ENCODE measurements at places on chromosomes 11 and 22.

DNA sequence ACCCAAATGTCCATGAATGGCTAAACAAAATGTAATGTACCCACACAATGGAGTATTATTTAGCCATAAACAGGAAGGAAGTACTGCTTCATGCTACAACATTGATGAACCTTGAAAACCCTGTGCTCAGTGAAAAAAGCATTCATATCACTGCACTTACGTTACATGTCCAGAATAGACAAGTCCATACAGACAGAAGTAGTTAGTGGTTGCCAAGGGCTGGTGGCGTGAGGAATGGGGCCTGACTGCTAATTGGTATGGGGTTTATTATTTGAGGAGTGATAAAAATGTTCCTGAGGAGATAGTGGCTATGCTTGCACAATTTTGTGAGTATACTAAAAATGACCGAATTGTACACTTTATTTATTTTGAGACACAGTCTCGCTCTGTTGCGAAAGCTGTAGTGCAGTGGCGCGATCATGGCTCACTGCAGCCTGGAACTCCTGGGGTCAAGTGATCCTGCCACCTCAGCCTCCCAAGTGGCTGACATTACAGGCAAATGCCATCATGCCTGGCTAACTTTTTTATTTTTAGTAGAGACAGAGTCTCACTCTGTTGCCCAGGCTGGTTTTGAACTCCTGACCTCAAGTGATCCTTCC is 7.7 kb upstream of the SYVN1 start:
- no peak for DNase-seq

DNA sequence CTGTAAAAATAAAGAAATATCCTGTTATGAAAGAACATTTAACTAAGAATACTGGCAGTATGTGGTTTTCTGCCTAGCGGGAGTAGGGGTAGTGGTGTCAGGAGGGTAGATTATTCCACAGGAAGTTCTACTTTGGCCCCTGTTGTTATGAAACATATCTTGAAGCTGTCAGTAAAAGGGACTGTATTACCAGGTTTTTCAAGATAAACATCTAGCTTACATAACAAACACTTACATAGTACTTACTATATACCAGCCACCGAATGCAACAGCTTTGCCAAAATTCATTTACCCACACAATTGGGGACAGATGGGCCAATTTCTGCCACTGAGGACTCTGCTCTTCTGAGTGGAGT is 3.7 kb downstream of the TMEM123 start:
- peak; percentile 52 for DNase-seq

- no peak for DNase-seq
Observed at GRCh38 chr11:104570078-104570701, 328.1 kb downstream of the CASP12 start.

DNA sequence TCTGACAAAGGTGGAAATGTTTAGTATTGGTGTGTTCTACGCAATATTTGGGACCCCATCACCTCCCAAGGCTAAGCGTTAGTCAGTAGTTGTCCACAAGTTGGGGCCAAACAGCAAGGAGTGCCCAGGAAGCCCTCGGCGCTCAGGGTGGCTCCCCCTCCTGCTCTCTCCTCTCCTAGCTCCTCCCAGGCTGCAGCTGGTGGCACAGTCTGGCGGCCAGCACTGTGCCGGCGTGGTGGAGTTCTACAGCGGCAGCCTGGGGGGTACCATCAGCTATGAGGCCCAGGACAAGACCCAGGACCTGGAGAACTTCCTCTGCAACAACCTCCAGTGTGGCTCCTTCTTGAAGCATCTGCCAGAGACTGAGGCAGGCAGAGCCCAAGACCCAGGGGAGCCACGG is 16.8 kb downstream of the CD5 start:
- DNase-seq, result no peak

GRCh38 chr22:50151571-50152537 is 18.7 kb upstream of the PANX2 start:
- no peak for DNase-seq

DNA sequence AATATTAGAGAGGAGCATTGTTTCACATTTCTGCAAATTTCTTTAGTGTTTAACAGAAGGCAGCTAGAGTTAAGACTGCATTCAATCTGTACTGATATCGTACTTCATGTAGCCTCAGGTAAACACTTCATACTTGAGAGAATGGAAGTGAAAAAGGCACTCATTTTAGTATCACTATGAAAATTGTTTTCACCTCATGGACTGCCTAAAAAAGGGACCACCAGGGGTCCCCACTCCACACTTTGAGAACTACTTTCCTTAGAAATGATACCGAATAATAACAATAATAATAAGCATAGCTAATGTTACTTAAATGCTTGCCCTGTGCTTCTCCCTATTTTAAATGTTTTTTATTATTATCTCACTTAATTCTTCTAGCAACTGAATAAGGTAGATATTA is 95.1 kb downstream of the BLID start:
- DNase-seq, result no peak

GRCh38 chr11:111435046-111435698 is 56.1 kb upstream of the POU2AF1 start:
- no peak for DNase-seq

DNA sequence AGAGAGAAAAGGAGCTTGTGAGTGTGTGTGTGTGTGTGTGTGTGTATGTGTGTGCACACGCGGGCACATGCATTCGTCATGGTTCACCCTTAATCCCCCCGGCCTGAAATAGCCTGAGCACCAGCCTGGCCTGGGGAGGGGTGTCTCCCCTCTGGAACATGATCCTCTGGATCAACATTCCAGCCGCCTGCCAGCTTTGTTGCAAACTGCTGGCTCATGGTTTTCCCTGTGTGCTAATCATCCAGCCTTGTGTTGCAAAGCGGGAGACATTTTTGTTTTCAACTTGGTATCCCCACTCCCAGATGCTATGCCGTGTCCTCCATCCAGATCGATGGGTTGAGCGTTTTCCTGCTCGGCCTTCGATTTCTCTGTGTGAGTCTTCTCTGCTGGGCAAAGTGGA is 94.3 kb downstream of the FEZ1 start:
- DNase-seq, result no peak

GRCh38 chr11:72493426-72494108 is 59.2 kb upstream of the CLPB start:
- DNase-seq, result no peak

GRCh38 chr22:20267441-20268278 is 458 bp downstream of the RTN4R start:
- DNase-seq, result no peak

GRCh38 chr11:69558519-69558941 is 77.1 kb downstream of the LINC01488 start:
- no peak for DNase-seq

DNA sequence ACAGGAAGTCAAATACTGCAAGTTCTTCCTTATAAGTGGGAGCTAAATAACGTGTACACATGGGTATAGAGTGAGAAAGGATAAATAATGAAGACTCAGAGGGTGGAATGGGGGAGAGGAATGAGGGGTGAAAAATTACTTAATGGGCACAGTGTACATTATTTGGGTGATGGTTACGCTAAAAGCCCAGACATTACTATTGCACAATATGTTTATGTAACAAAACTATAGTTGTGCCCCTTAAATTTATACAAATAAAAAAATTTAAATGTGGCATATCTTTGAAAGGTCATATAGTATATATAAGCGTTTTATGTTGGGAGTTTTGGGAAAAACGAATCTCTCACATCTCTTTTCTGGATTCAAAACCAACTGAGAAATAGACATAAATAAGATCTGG is 96.1 kb downstream of the KIF18A start:
- DNase-seq, result no peak

GRCh38 chr11:30481330-30481729 is 104.8 kb downstream of the MPPED2 start:
- no peak for DNase-seq

DNA sequence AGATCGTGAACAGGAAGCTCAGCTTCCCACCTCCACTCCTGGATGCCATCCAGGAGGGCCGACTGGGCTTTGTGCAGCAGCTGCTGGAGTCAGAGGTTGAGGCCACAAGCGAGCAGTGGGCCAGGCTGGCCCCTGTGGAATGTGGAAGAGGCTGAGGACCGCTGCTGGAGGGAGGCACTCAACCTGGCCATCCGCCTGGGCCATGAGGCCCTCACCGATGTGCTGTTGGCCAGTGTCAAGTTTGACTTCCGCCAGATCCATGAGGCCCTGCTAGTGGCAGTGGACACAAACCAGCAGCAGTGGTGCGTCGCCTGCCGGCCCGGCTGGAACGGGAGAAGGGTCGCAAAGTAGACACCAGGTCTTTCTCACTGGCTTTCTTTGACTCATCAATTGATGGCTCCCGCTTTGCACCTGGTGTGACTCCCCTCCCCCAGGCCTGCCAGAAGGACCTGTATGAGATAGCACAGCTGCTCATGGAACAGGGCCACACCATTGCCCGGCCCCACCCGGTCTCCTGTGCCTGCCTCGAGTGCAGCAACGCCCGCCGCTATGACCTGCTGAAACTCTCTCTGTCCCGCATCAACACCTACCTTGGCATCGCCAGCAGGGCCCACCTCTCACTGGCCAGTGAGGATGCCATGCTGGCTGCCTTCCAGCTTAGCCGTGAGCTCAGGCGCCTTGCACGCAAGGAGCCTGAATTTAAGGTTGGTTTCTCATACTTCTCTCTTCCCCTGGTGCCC is 24.9 kb downstream of the ART5 start:
- DNase-seq, result no peak

DNA sequence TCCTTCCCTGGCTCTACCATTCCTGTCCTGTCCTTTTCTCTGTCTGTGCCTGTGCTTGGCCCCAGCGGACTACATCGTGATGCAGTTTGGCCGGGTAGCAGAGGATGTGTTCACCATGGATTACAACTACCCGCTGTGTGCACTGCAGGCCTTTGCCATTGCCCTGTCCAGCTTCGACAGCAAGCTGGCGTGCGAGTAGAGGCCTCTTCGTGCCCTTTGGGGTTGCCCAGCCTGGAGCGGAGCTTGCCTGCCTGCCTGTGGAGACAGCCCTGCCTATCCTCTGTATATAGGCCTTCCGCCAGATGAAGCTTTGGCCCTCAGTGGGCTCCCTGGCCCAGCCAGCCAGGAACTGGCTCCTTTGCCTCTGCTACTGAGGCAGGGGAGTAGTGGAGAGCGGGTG is 20.4 kb downstream of the TUB start:
- no peak for DNase-seq

GRCh38 chr11:128528294-128528693 is 59.1 kb downstream of the ETS1 start:
- DNase-seq, result no peak

- peak; percentile 41 for DNase-seq
Observed at GRCh38 chr11:60396799-60397198, 540 bp downstream of the MS4A14 start.

- no peak for DNase-seq
Observed at GRCh38 chr11:131658952-131659351, 288.5 kb downstream of the NTM start.

GRCh38 chr11:74033046-74033445 is 24.2 kb upstream of the UCP3 start:
- no peak for DNase-seq

DNA sequence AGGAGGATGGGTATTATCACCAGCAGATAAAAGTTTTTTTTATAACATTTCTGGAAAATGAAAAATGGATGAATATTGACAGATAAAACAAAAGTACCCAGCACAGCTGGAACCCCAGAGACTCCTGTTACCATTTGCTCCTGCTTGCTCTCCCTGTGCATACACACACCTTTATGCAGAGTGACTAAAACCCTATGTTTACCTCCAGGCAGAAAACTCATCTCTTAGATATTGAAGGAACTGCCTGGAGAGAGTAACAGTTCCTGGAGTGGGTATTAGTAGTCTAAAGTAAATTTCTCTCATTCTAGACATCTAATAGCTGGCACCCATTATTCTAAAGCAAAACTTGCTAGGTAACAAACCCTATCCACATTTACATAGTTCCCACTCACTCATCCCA is 38.0 kb downstream of the CYP2R1 start:
- no peak for DNase-seq

DNA sequence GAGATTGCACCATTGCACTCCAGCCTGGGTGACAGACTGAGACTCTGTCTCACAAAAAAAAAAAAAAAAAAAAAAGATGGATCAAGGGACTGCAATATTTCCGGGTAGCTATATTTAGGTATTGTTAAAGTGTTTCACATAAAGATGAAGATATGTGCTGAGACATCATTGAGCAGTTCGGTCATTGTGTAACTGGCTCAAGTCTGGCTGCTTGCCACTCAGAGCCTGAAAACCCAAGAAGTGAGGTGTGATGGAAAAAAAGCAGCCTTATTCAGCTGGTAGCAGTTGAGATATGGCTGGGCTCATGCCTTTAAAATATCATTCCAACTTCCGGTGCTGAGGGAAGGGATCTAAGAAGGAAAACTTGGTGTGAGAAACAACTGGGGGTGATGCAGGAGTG is 46.9 kb downstream of the LUZP2 start:
- DNase-seq, result no peak

DNA sequence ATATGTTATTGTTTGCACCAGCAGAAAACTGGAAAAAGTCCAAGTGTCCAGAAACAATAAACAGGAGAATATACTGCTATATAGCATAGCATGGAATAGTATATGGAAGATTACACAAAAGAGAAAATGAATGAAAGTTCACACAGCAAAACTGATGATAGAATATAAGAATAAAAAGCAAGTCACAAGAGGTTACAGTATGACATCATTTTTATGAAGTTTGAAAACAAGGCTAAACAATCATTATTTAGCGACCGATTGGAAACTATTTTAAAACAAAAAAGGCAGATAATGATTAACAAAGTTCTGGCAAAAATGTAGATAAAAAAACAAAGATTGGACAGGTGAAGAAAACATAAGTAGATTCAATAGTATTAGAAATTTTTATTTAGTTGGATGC is 47.1 kb downstream of the SOX6 start:
- no peak for DNase-seq

DNA sequence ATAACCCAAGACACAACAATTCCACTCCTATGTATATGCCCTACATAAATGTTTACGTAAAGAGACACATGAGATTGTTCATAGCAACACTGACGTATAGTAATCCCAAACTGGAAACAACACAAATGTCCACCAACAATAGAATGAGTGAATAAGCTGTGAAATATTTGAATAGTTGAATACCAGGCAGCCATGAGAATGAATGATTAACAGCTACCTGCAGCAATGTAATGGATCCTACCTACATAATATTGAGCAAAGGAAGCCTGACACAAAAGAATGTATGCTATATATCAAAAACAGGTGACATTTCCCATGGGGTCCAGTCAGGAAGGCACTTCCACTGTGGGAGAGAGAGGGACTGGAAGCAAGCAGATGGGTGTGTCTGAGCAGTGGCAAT is 92.8 kb upstream of the LINC01488 start:
- DNase-seq, result no peak

GRCh38 chr22:38314933-38315822 is 2.1 kb downstream of the CSNK1E start:
- DNase-seq, result no peak

DNA sequence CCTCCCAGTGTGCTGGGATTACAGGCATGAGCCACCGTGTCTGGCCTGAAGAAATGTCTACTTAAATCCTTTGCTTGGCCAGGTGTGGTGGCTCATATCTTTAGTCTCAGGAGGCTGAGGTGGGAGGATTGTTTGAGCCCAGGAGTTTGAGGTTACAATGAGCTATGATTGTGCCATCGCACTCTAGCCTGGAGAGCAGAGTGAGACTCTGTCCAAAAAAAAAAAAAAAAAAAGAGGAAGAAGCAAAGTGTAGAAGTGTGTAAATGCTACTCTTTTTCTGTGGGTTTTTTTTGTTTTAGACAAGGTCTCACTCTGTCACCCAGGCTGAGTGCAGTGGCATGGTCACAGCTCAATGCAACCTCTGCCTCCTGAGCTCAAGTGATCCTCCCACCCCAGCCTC is 6.4 kb upstream of the ATG16L2 start:
- peak; percentile 46 for DNase-seq

GRCh38 chr11:69449320-69450063 is 32.0 kb upstream of the LINC01488 start:
- no peak for DNase-seq

GRCh38 chr11:133697603-133698180 is 147.6 kb downstream of the SPATA19 start:
- DNase-seq, result no peak
